ENCODE measurements at places on chromosomes 3 and 15. TPM values are rescaled to one million over a fixed set of nuclear protein-coding genes. Genes with fewer than 3 reads are reported as not detected.

The IL12A gene
- 3.9 TPM for total RNA-seq

The HESX1 gene
- total RNA-seq = 1.2 TPM

The SPESP1 gene
- 4.8 TPM for total RNA-seq

The GOLGA6D gene
- total RNA-seq = not detected

The FMN1 gene
- 2.4 TPM for total RNA-seq

The IGSF11 gene
- 1.6 TPM for total RNA-seq

The SUSD5 gene
- total RNA-seq = 1.7 TPM

The SLC30A4 gene
- 4.9 TPM for total RNA-seq

The DUOXA1 gene
- total RNA-seq = 0.41 TPM

The ARHGAP11A gene
- total RNA-seq = 1.0 TPM

The KCNMB3 gene
- total RNA-seq = 1.1 TPM

The LTF gene
- 0.51 TPM for total RNA-seq

The WNT5A gene
- total RNA-seq = 2.8 TPM

The SH3GL3 gene
- total RNA-seq = not detected

The CMSS1 gene
- 5.7 TPM for total RNA-seq
